Substantia nigra (tissue), 51 donors: ENCODE measurements at places on chromosomes 4 and X.
A peak's percentile ranks its signal among the peaks of the same experiment; 100 is the strongest.

- DNase-seq: no peak
Observed at GRCh38 chr4:89382439-89382838, 74.8 kb upstream of the GPRIN3 start.

- no peak for DNase-seq
Observed at GRCh38 chrX:75625232-75625631, 102.4 kb upstream of the ZDHHC15 start.

DNA sequence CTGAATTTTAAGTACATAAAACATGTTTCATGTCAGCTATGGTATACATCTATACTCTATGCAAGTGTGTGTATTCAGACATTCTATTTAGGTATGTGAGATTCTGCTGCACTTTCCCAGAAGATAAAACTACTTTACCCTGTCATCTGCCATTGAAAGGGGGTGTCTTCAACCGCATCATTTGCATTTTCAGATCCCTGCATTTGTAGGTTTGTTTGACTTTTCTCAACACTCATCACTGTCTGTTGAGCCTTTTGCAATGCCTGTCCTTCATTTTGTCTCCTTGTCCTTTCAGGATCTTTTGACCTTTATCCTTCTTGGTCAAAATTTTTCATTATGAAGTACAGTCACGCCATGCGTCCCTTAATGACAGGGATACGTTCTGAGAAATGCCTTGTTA is 103.5 kb downstream of the TMA16 start:
- DNase-seq: no peak

DNA sequence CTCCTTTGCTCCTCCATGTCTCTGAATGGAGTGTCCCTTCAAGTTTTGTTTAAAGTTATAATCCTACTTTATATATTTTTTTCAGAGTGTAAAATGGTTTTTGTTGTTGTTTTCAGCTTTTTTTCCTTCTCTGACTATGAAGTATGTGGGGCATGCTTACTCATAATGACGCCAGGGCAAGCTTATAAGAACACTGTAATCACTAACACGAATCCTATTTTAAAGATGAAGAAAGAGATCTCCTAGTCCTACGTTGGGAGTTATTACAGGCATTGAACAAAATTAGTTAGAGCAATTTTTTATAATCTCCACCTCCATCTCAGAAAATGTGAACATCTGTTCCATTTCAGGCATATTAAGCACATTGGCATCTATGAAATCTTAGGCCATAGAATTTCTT is 268.1 kb upstream of the MAGEB2 start:
- DNase-seq: no peak

GRCh38 chrX:41468647-41469323 is 21.6 kb downstream of the NYX start:
- DNase-seq: no peak

GRCh38 chr4:121306931-121307330 is 73.9 kb downstream of the QRFPR start:
- DNase-seq: no peak

DNA sequence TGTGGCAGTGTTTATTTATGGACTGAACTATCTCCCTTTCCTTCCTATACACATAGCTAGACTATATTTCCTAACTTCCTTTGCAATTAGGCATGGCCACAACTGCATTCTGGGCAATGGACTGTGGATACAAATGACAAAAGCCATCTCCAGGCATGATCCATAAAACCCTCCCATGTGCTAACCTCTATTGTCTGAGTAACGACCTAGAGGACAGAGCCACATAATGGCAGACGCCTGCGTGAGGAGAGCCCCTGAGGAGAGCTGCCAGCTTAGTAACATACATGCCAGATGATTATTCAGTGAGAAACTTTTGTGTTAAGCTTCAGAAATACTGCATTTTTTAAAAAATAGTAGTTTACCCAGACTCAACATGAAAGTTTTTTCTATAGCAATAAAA is 142.9 kb downstream of the ADGRA3 start:
- DNase-seq: no peak

GRCh38 chrX:154136627-154137161 is 7.3 kb upstream of the OPN1LW start:
- DNase-seq: no peak

- no peak for DNase-seq
Observed at GRCh38 chrX:40167233-40167849, 69.6 kb upstream of the BCOR start.

DNA sequence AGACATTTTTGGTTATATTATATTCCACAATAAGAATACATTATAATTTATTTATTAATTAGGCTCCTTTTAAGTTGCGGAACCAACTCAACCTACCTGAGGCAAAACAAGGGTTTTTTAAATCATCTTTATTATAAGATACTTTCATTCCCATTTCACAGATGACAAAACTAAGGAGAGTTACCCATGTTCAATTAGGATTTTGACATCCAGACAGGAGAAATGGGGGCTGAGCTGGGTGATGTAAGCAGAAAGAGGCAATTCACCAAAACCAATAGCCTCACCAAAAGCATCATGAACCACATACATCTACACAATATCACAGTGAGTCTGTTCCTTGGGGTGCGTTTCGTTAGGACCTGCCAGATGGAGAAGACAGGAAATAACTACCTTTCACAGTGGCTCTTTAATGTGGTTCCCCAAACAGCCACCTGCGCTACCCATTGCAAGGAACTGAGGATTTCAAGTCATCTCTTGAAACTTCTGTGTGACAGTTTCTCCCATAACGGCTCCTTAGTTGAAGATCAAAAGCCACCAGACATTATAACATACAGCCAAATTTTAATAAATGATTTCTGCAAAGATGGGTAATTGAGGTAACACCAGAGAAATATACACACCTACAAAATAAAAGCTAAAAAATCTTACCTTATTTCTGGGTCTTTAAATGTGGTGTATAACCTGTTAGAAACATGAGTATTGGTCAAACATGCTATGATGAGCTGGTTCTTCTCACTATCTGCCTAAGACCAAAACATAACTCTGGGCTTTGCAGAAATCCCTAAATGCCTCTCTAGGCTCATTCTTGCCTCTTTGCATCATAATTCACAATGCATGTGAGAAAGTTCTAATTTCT is 190.6 kb upstream of the LEF1 start:
- no peak for DNase-seq

DNA sequence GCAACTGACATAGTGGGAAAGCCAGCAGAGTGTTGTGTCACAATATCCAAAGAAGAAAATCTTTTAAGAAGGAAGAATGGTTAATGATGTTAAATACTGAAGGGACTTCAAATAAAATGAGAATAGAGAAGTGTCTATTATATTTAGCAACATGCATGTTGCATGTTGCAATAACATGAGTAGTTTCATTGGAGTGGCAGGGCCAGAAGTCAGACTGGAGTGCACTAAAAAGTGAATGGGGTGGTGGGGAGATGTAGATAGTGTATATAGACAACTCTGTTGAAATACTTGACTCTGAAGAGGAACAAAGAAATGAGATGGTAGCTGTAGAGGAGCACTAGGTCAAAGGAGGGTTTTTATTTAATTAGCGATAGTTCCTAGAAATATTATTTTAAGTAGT is 9.5 kb upstream of the AMMECR1 start:
- no peak for DNase-seq

GRCh38 chr4:162163892-162164759 is at the start of gene FSTL5:
Gene FSTL5, minus strand, starts transcription at chr4:162164000. Its CDS starts 52,604 bp downstream, at chr4:162111396.
- DNase-seq: peak; percentile 64

- no peak for DNase-seq
Observed at GRCh38 chr4:117621673-117622072, 412.6 kb upstream of the NDST3 start.

DNA sequence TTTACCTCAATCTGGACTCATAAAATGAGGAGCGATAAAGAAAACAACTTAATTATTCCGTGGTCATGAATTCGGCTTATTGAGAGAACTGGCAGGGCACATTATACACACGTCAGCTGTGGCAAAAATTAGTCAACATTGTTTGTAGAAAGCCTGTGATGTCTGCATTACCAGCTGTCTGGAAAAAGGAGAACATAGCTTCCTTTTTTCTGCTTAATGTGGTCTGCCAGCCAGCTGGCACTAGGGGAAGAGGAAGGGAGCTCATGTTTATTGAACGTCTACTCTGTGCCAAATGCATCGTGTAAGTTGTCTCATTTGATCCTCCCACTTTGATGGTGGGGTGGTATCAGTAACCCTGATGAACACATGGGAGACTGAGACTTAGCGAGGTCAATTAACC is 367.6 kb downstream of the ARHGAP24 start:
- peak; percentile 4 for DNase-seq

DNA sequence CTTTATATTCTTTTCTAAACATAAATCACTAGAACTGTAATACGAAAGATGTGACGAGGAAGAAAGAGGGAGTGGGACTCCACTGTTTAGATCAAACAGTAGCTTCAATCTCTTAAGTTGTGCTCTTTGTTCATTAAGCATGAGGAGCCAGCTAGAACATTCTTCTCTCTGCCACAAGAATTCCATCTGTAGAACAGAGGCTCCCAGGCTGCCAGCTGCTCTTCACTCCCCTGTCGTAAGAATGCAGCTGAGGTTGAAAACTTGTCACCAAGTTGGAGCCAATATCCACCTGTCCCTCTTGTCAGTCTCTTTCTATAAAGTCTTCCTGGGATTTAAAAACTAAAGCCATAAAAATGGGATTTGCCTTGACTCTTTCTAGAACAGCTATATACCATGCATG is 65.0 kb upstream of the SEC24B start:
- no peak for DNase-seq

DNA sequence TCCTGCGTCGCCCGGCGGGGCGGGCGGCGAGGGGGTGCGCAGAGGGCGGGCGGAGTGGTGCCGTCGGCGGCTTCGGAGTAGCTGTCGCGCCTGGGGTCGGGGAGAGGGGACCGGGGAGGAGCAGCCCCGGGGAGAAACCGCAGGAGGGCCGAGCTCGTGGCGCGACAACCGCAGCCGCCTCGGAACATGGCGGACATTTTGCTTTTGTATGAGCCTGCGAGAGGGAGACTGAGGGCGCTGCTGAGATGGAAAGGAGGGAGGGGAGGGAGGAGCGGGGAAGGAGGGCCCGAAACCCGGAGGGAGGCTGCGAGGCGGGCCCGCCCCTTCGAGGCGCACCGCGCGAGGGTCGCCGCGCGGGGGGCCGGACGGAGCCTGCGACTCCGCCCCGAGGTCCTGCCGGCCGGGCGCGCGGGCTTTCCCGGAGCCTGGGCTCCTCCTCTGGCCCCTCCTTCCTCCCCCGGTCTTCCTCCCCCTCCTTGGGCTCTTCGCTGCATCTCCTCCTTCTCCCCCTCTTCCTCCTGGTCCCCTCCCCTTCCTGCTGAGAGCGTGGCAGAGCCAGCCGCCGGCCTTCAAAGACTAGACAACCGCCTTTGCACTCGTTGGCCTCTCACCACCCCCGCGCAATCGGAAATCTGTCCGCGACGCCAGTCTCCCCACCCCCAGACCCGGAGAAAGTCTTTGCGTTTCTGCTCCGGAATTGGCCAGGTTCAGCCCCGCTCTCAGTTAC is 1.1 kb downstream of the INTS6L start:
- peak; percentile 68 for DNase-seq

GRCh38 chrX:139222511-139223200 is 307.9 kb upstream of the F9 start:
- no peak for DNase-seq

- no peak for DNase-seq
Observed at GRCh38 chr4:20984576-20984836, 284.2 kb downstream of the PACRGL start.

DNA sequence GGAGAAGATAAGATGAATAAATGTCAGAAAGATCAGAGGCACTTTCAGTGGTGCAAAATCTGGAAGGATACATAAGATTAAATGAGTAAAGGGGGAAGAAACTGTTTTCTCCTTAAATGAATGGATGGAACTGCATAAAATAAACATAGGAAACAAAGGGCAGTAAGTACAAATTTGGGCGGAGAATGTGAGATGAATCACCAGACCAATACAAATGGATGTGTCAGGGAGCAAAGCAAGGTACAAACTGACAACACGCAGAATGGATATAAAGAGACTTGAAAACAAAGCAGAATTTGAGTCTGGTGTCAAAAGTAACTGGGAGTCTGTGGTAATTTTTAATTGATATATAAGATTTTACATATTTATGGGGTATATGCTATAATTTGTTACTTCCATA is 175.3 kb upstream of the PCDH18 start:
- no peak for DNase-seq

DNA sequence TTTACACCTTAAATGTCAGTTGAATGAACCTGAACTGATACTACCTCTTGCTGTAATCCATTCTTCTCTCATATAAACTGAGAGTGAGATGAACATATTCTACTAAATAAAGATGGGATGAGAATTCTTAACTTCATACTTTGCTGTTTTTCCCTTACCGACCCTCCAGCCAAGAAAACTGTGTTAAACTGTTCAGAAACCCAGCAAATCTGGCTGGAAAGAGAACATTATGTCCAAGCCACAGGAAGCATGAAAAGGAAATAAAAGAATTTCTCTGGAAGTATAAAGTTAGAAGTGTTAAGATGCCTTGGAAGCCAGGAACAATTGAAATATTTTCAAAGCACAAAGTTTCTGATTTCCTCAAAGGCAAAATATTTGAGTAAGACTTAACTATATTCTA is 22.9 kb downstream of the NPY1R start:
- no peak for DNase-seq

DNA sequence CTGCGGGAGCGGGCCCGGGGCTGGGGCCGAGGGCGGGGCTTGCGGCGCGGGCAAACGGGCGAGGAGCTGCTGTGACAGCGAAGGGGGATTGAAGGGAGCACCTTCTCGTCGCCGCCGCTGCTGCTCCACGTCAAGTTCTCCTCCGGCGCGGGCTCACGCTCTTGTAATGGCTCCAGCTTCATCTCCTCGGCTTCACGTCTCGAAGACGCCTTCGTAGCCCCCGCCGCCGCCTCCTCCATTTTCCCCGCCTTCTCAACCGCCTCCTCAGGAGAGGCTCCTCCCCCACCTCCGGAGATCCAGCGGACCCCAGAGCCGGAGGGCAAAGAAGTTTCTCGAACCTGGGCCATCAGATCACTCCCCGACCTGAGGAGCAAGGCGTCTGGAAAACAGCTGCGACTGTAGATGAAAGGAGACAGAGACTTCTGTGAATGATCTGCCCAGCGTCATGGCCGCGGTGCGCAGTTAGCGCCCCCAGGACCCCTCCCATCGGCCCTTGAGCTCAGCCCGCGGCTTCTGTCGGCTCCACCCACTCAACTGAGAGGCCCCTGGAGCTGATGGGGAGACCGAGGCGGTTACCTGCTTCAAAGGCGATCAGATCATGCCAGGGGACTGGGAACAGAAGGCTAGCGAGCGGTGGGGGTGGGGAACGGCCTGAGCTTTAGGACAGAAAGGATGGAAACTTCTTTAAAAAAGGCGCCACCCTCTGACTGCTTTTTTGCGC is 895 bp downstream of the USP51 start:
- peak; percentile 64 for DNase-seq

GRCh38 chr4:139333046-139333445 is 30.8 kb upstream of the NDUFC1 start:
- no peak for DNase-seq

- no peak for DNase-seq
Observed at GRCh38 chr4:145566768-145567167, 52.4 kb upstream of the MMAA start.

- DNase-seq: no peak
Observed at GRCh38 chr4:26727844-26728243, 132.8 kb upstream of the STIM2 start.

DNA sequence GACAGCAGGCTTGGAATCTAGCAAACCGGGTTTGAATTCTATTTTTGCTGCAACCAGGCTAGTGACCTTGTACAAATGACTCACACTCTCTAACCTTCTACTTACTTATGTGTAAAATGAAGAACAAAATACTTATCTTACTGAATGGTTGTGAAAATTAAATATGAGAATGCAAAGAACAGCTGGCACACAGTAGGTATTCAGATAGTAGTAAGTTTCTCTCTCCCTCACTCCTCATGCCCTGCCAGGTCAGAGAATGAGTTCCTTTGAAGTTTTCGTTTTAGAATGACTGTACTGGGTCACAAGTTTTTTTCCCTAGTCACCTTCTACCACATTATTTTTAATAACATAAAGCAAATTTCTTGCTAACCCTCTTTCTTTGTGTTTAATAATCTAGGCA is 33.0 kb downstream of the CISD2 start:
- no peak for DNase-seq
